ENCODE measurements at places on chromosomes 7 and 10.

DNA sequence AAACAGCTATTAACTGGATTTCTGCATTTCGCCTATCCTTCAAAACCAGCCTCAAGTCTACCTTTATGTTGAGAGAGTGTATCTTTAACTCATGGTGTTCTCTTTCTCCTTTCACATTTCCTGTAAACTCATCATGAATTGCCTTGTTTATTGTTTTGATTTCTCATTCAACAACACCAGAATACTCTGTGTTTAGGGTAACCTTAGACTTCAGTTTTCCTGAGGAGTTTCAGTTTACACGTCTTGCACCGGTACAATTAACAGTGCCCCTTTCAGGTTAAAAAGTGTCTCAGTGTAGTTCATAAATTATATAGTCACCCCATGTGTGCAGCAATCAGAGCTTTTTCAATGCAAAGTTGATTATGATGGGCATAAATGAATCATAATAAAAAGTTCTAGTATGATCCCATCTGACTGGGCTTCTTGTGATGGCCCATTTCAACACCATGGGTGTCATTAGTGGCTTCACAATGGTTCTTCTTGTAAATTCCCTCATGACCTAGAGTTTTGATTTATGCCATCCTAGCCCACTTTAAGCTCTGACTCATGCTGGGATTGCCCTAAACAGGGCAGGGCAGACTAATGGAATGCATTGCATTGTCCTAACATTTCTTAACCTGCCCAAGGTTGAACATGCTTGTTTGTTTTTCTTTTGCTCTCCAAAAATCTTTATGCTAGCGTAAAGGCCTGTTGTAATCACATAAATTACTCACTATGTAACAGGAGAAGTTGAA, 22.0 kb downstream of the ITGB8 start:
- DNase-seq = no peak

DNA sequence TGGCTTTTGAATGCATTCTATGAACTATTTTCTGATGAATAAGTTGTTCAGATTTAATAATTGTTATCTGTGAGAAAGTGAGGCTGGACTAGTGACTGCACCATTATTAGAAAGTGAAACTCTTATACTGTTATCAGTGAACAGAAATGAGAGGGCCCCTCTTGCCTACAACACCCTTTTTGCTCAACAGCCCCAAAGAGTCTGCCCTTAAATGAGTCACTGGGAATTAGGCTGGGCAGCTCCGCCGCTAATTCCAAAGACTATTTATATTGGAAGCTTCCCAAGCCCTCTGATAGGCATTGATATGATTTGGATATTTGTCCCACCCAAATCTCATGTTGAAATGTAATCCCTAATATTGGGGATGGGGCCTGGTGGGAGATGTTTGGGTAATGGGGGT, 7.0 kb upstream of the CYP2C18 start:
- no peak for DNase-seq

- no peak for DNase-seq
Measured at GRCh38 chr7:104414216-104414615, 85.8 kb downstream of the LHFPL3 start.

GRCh38 chr7:125390981-125391380, 461.4 kb upstream of the POT1 start:
- DNase-seq = no peak

DNA sequence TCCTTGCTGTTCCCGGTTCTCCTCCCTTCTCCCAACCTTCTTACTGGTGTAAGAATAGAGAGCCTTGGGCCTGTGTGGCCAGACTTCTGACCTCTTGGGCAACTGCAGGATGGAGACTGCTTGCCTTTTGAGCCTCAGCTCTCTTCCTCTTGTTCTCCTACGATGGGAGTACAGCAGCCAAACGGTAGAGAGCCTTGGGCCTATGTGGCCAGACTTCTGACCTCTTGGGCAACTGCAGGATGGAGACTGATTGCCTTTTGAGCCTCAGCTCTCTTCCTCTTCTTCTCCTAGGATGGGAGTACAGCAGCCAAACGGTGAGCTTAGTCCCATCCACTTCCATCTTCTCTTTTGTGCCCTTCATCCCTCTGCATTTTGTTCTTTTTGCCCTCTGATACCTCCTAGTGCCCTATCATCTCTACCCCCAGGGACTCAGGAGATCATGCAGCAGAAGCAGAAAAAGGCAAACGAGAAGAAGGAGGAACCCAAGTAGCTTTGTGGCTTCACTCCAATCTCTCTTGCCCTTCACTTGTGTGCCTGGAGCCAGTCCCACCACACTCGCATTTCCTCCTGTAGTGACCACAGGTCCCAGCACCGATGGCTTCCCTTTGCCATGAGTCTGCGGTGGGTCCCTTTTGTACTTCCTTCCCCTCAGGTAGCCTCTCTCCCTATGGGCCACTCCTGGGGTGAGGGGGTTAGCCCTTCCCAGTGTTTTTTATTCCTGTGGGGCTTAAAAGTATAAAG, 15.3 kb downstream of the SLC25A13 start:
- no peak for DNase-seq

- DNase-seq = no peak
Measured at GRCh38 chr7:108360058-108360800, 96.0 kb downstream of the NRCAM start.

GRCh38 chr10:111080224-111080623, 3.4 kb downstream of the ADRA2A start:
- DNase-seq = no peak

GRCh38 chr7:131665021-131665420, 108.6 kb upstream of the PODXL start:
- DNase-seq = no peak

GRCh38 chr7:41777894-41778596, 75.2 kb upstream of the INHBA start:
- DNase-seq = no peak

DNA sequence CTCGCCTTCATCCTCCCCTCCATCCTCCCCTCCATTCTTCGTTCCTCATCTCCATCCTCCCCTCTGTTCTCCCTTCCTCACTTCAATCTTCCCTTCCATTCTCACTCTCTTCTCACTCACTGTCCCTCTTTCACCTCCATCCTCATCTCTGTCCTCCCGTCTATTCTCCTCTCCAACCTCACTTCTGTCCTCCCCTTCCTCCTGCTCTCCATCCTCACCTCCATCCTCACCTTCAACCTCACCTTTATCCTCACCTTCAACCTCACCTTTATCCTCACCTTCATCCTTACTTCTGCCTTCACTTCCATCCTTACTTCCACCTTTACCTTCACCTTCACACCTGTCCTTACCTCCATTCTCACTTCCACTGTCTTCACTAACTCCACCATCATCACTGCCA, 11.3 kb upstream of the RABGEF1 start:
- DNase-seq = no peak

DNA sequence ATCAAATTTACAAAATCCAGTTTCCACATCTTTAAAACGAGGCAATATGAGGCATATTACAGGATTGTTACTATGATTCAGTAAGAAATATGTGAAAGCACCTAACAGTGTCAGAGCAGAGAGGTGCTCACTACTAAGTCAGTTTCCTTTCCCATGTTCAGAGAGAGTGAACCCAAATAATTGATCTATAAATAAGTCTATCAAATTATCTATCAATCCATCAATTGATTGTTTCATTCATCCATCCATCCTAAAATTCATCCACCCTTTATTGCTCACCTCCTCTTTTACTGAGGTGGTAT, 340.8 kb downstream of the SUGCT start:
- DNase-seq = no peak

DNA sequence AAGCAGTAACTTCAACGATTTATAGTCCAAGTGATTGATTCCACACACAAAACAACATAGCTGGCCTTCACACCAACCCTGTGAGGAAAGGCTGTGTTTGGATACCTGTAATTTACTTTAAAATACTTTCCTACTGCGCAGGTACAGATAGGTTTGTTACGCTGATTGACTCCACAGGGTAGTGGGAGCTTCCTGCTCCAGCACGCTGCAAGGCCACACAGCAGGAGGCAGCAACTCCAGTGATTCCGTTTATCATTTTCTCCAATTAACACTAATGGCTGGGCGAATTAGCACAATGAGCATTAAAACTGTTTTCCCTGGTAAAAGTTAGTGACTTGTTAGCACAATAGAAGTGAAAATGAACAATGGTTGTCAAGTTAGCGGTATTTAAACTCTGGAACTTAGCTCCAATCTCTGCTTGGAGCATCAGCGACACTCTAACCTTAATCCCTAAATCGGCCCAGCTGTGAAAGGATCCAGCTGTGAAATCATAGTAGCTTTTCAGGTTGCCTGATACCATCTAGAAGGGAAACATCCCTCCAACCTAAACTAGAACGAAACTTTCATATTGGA, 959 bp downstream of the DCLRE1C start:
- no peak for DNase-seq

DNA sequence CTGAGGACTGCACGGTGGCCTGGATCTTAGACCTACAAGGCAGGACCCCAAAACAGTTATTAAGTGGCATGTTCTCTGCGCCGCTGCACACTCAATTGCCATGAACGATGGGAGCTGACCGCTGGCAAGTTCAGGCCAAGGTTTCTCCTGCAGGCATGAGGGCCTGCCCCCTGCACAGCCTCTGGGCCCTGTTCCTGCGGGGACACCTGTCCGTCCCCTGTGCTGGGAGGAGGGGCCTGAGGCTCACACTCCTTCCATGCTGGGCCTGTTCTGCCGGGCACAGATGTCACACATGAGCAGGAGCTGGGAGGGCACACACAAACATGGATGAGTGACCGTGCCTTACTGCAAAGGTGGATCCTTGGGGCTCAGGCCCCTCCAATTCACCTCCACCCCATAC, 90.0 kb downstream of the PTPRN2 start:
- no peak for DNase-seq

DNA sequence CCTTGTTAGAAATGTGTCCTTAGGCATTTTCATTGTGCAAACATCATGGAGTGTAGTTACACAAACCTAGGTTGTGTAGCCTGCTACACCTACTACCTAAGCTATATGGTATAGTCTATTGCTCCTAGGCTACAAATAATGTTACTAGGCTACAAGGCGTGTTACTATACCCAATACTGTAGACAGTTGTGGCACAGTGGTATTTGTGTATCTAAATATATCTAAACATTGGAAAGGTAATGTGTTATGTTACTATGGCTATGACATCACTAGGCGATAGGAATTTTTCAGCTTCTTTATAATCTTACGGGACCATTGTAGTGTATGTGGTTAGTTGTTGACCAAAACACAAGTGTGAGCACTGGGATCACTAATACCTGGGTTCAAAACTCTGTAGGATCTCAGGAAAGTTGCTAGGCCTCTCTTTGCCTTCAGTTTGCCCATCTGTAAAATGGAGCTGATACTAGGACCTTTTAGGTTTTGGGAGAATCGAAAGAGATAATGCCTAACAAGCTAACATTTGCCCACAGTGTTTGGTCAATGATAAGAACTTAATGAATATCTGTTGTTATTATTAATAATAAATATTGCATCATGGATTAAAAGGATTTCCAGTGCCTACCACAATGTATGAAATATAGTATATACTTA, 2.7 kb downstream of the BICC1 start:
- no peak for DNase-seq

DNA sequence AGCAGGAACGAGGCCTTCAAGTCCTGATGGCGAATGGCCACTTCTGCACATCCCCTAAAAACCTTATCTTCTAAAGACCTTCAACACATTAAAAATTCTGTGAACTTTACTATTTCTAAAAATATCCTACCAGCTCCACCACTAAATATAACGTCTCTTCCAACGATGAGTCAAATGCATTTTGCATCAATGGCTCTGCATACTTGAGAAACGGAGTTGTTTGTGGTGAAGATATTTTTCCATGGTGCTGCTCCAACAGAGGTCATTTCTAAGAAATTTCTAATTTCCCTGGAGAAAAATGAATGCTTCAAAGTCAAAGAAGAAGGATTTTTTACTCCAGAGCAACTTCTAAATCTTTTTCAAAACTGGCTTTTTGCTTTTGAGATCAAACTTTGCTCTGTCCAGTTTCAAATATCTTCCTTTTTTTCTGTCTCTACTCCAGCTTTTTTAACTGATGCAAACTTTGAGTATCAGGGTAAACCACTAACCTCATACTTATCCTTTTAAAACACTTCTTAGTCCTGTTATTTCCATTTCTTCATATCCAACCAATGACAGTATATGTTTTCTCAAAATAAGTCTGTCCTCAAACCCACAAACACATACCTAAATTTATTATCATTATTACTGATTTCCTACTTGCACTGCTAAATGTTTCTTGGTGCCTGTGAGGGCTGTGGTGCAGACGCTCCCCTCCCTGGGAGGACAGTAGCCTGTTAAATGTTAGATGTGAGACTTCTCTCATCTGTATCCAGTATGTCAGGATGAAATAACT, 258.1 kb downstream of the KLF6 start:
- no peak for DNase-seq

GRCh38 chr10:3668966-3669330, 116.1 kb downstream of the KLF6 start:
- DNase-seq = no peak

- DNase-seq = no peak
Measured at GRCh38 chr10:116796469-116796868, 52.8 kb upstream of the ENO4 start.

GRCh38 chr10:104104926-104105325, 17.0 kb upstream of the SFR1 start:
- no peak for DNase-seq

- peak; percentile 38 for DNase-seq
Measured at GRCh38 chr10:61907587-61907986, 6.1 kb downstream of the ARID5B start.

DNA sequence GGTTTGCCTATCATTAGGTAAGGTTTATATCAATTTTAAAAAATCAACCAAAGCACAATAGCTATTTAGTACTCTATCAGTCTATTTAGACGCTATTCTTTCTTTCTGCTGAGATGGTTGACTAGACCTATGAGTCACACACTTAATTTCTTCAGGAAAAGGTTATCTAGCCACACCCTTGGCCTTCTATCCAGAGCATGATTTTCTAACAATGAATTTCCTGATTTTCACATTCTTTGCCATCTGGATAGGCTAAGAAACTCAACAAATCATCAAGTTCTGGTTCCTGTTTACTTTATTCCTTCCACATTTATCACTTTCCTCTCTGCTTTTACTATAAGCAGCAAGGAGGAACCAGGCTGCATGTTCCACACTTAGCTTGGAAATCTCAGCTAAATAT, 8.1 kb downstream of the PRPS1L1 start:
- no peak for DNase-seq

- DNase-seq = no peak
Measured at GRCh38 chr7:18353339-18353738, 142.2 kb upstream of the HDAC9 start.

DNA sequence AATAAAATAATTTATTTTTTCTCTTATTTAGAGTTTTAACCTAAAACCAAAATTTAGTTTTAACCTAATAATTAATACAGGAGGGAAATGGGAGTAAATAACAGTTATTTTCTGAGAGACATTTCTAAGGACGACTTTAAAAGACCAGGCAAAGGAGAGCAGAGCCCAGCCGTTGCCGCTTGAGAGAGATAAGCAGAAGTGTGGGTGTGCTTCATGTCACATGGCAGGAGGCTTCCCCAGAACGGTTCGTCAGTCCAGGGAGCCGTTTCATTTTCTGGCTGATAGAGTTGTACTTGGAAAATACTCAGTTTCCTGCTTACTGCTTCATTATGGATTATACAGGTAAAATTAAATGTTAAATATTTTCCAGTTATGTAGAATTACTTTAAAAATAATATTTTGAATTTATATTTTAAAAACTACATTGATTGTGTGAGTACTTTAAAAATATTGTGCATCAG, 61.4 kb downstream of the ST7 start:
- peak; percentile 73 for DNase-seq
